ENCODE measurements at places on chromosomes 7 and 10.

DNA sequence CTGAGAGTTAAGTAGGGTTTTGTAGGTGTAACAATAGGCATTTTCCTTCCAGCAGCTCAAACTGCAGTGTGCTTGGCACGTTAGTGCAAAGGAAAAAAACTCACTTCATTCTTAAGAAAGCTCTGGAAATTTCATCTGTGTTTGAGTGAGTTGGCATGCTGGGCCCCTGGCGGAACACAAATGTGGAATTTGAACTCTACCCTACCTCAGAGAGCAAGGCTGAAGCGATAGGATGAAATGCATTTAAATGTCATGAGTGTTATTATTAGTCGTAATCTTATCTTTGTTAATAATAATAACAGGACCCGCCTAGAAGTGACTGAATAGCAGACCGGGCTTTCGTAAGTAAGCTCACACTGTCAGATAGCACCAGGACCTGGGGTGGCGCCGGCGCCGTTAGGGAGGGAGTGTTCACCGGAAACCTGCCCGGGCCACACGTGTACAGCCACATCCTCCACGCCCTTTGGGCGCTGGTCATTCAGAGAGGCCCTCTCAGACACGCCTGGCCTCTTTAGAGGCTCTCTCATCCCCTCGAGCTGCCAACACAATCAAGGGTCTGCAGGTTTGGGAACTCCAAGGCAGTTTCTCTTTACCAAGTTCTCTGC lies 63.5 kb downstream of the GRK5 start:
- DNase-seq = peak; percentile 72

DNA sequence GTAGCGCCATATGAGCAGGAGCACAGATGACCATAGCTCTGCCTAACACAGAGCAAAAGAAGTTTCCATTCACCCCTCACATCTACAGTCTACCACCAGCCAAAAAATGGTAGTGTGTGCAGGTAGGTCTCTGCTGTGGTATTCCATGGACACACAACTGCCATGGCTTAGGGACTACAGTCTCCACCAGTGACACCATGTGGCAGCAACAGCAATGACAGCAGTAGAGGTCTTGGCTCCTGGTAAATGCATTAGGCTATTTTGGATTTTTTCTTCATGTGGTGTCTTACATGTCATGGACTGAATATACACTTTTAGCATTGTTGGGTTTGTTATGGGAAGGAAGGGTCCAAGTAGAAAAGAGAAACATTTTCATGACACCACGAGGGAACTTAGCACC lies 70.1 kb upstream of the CABCOCO1 start:
- DNase-seq = no peak

DNA sequence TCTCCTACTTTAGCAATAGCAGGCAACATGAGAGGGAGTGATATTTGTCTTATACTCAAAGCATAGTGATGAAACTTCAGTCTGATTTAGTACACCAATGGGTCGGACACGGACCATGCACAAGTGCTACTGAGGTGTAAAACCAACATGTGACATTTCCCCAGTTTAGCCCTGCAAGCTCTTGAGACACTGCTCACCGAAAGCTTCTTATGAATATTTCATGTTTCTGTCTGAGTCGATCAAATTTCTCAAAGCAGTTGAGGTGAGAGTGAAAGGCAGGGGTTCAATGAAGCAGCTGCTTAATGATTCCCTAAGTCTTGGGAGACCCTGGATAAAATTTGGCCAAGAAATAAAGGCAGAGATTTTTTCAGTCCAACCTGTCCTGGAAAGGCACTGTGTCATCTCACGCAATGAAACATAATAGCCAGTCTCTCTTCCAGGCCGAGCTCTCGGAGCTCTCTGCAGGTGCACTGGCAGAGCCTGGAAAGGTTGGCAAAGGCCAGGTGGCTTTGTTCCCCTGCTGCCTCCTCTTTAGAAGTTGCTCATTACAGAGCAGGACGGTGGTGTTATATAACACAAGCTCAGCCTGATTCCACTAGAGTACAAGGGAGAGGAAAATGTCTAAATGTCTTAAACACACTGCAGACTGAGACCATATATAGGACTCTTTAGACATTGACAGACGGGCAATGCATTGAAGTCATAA lies 33.9 kb upstream of the XPNPEP1 start:
- no peak for DNase-seq

GRCh38 chr7:132030086-132030568 lies 473.7 kb upstream of the PODXL start:
- DNase-seq = no peak

DNA sequence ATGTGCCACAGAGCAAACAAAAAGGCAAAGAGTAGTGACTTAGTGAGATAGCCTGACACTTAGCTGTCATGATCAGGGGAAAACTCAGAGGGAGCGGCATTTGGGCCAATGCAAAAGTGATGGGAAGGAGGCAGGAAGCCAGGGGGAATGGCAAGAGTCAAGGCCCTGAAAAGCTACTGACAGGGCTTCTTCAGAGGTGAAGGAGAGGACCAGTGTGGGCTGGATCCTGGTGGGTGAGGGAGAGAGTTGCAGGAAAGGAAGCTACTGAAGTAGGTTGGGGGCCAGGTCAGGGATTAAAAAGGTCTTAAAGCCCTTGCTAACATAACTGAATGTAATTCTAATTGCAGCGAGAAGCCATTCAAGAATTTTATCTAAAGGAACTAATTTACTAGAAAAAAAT lies 117.0 kb downstream of the AASS start:
- no peak for DNase-seq

- DNase-seq = peak; percentile 21
Observed at GRCh38 chr7:129719980-129720732, 108.6 kb downstream of the NRF1 start.

GRCh38 chr7:144736880-144737493 lies 98.9 kb downstream of the TPK1 start:
- DNase-seq = no peak

- DNase-seq = no peak
Observed at GRCh38 chr7:148318102-148318811, 272.3 kb upstream of the C7orf33 start.

GRCh38 chr10:77770081-77770867 lies 132.7 kb upstream of the KCNMA1 start:
- DNase-seq = no peak

GRCh38 chr7:45882465-45882810 lies 5.8 kb upstream of the IGFBP1 start:
- no peak for DNase-seq

DNA sequence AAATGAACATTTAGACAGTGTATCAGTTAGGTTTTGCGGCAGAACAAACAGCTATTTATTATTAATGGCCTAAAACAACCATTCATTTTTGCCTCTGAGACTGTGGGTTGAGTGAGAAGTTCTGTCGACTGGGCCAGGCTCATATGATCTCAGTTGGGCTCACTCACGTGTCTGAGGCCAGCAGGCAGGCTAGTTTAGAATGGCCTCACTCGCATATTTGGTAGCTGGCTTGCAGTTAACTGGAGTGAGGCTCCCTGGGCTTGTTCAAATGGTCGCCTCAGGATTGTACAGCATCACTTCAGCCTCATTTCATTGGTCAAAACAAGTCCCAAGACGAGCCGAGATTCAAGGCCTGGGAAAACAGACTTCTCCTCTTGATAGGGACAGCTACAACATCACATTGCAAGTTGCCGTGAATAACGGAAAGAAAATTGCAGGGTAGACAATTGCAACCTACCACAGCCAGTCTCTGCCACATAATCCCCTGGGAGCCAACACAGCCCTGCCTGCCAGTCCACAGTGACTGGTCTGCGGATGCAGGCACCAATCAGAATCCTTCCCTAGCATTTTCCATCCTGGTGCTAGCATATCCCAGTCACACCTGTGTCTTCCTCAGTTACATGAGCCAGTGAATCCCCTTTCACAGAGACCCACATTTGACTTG lies 23.1 kb upstream of the PPIF start:
- DNase-seq = no peak

Measured in HuH-7.5 (cell line).